ENCODE measurements at places on chromosomes 5 and 9.

GRCh38 chr5:148687427-148687826 lies 33.1 kb upstream of the HTR4 start:
- DNase-seq, result peak; percentile 49

- DNase-seq, result no peak
Measured at GRCh38 chr5:174755106-174755505, 30.7 kb downstream of the MSX2 start.

DNA sequence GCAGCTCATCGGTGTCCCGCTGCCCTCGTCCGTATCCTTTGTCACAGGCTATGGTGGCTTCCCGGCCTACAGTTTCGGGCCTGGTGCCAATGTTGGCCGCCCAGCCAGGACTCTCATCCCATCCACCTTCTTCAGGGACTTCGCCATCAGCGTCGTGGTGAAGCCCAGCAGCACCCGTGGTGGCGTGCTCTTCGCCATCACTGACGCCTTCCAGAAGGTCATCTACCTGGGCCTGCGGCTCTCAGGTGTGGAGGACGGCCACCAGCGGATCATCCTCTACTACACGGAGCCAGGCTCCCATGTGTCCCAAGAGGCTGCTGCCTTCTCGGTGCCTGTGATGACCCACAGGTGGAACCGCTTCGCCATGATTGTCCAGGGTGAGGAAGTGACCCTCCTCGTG lies 41.9 kb downstream of the COL15A1 start:
- DNase-seq, result no peak

DNA sequence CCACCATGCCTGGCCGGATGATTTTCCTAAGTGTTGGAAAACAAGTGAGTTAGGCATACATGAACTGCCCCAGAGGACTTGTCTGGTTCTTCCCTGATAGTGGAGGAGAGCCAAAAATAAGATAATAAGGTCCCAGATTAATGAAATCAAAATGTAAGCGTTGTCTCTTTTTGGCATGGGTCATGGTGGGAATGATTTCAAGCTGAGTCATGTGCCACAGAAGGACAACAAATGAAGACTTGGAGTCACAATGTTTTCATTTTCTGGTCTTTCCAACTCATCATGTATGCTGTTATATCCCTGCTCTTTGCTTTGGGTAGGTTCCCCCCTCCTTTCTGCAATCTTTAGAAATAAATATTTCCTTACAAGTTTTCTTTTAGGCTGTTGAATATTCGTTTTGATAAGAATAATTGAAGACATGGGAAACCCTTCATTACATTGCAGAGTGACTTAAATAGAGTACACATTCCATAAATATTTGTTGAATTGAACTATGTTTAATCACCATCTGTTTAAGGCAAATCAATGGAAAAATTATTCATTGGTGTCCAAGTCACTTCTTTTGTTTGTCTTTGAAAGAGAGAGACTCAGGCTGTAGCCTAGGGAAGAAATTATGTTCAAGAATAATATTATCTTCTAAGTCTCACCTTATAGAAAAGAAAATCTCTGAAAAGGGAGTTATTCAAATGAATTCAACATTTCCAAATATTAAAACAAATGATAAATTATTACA lies 196.3 kb downstream of the CSNK1G3 start:
- no peak for DNase-seq

- DNase-seq, result no peak
Measured at GRCh38 chr5:55415071-55415470, 107.3 kb downstream of the MTREX start.

GRCh38 chr9:130345897-130346385 lies 80.4 kb downstream of the HMCN2 start:
- DNase-seq, result no peak

DNA sequence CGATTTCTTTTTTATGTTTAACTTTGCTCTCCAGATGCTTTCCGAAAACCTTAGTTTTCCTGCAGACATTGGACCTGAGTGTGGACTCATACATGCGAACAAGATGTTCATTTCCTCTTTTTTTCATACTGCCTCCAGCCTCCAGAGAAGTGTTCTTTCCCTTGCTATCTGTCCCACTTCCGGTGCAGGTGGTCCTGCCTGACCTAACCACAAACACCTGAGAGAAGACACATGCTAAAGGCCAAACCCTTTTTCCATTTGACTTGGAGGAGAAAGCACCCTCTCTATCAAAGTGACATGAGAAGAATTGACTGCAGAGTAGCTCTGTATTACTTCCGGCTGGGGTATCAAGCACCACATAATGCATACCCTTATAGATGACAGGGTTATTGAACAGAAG lies 334.0 kb downstream of the ARHGEF28 start:
- DNase-seq, result no peak

Measured in HEK293T (cell line).